ENCODE measurements at places on chromosomes 1 and 21.

GRCh38 chr1:180911640-180912191 is 981 bp upstream of the KIAA1614 start:
- DNase-seq, result no peak

GRCh38 chr1:32480761-32481160 is 15.9 kb downstream of the ZBTB8B start:
- no peak for DNase-seq

GRCh38 chr1:229696385-229696784 is 70.3 kb downstream of the URB2 start:
- DNase-seq, result no peak

GRCh38 chr1:52432807-52433206 is 28.4 kb downstream of the PRPF38A start:
- no peak for DNase-seq

DNA sequence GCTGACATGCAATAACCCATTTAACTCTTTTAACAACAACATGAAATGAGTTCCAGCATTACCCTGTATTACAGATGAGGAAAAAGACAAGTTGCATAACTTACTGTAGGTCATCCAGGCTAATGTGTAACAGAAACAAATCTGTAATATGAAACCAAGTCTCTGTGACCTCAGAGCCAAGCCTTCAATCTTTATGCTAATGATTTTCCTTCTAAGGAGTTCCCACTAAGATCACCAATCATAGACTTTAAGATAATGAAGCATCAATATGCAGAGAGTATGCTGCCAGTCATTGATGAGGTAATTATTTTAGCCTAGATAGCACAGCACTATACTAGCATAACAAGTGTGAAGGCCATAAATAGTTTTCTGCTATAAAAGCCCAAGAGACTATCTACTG is 35.6 kb upstream of the RNPC3 start:
- no peak for DNase-seq

- no peak for DNase-seq
These were observed 84.5 kb upstream of the RGS4 start for GRCh38 chr1:162984699-162985098.

DNA sequence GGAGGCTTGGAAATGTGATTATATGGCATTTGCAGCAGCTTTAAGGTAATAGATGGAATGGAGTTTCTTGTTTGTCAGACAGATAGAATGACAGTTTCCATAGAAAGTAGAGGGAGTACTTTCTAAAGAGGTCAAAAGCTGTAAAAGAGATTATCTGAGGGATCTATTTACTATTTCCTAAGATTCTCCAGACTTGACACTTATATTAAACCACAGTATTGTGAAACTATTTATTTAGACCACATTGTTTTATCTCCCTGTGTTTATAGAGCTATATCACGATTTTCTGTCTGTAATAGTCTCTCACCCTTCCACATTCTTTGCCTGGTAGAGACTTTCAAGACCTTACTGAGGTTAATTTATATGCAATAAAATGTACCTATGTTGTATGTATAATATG is 66.7 kb downstream of the MAN1A2 start:
- no peak for DNase-seq

DNA sequence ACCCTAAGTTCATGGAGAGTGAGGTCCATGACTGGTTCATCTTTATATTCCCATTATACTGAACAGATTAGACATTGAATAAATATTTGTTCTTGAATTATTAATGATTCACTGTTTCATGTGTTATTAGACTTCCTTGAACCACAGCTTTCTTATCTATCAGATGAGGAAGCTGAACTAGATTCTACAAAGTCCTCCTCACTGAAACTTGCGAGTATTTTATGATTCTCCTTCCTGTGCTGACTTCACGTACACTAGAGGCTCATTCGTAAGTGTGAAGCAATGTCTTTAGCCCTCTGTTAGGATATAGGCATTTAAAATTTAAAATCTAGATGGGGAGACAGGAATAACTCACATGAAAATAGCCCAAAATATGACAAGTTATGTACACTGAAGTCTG is 95.6 kb upstream of the IRF2BP2 start:
- DNase-seq, result no peak

- no peak for DNase-seq
These were observed 9.5 kb downstream of the SH3BGRL3 start for GRCh38 chr1:26289158-26290059.

GRCh38 chr1:165486663-165487062 is 41.7 kb upstream of the RXRG start:
- DNase-seq, result no peak
